Mesothelial cell of epicardium (in vitro differentiated cells): ENCODE measurements at places on chromosomes 11 and 22. TPM values are rescaled to one million over a fixed set of nuclear protein-coding genes. Genes with fewer than 3 reads are reported as not detected.

DNA sequence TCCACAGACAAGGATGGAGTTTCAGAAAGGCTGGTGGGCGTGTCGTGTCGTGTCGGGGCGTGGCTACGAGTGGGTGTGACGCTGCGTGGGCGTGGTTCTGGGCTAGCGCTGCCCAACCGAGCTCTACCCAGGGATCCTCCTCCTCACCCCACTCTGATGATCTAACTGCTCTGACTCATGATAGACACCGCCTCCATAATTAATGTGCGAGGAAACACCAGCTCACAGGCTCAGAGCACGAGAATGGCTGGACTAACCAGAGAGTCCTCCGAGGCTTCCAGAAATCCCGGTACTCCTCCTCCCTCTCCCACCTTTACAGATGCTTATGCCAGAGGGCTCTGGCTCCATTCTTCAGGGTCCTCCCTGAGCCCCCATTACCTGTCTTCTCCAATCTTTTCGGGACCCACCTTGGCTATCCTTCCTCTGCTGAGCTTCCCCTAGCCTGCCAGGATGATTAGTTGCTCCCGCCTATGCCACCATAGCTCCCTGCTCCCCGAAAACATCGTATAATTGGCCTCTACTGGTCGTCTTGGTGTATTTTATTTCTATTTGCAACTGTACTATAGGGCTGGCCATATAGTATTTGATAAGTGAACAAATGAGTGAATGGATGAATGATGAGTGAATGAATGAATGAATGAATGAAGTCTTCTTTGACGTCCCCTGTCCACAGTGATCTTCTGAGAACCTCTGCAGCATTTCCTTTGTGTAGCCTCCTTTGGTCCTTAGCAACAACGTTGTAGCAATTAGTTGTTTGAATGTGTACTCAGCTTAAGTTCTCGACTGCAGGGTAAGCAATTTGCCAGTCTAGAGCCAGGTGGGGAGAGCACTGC, 21.7 kb downstream of the TMPRSS13 start:
- peaks cover 7% of the 10 kb centered on the region for H3K36me3 ChIP-seq
- peaks cover 16% of the 10 kb centered on the region for H3K4me1 ChIP-seq
- H3K4me3 ChIP-seq: no peak overlapping the region

DNA sequence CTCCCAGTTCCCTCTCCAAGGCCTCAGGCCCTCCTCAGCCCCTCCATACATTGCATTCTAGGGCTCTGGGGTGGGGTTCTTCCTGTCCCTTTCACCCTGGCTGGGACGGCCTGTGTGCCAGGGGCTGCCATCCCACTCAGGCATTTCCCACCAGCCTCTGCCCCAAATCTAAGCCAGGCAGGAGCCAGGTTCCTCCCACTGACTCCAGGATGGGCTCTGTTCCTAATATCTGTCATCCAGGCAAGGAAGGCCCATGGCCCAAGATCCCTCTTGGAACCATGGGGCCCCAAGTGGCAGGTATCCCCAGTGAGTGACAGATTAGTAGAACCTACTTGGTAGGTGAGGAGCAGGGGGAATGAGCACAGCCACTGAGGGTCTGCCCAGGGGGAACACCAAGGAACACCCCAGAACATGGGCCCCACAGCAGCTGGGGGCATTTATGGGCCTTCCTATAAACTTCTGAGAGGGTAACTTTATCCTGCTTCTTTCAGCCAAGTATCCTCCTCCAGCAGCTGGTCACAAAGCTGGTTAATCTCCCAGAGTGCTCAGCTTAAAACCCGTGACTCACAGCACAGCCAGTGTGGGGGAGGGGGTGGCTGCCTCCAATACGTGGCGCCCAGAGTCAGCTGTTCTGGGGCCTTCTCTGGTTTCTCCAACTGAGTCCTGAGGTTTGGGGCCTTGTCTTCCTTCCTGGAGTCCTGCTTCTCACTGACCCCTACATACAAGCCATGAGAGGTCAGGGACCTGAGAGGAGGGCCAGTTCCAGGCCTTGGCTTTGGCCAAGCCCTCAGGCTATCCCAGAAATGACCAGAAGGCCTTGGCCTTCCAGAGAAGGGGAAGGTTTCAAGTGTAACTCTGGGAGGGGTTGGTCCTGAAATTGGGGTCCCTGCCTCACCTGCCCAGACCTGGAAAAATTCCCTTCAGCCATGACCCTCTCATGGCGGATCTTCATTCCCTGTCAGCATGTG, 19.9 kb upstream of the MYOD1 start:
- H3K4me3 ChIP-seq: no peak overlapping the region
- H3K4me1 ChIP-seq: no peaks in the 10 kb centered on the region
- H3K36me3 ChIP-seq: no peaks in the 10 kb centered on the region
- no peak overlapping the region for H3K27ac ChIP-seq
- H3K27me3 ChIP-seq: peaks cover 59% of the 10 kb centered on the region

GRCh38 chr22:32048069-32048468, 5.0 kb downstream of the SLC5A1 start:
- H3K36me3 ChIP-seq: no peaks in the 10 kb centered on the region
- no peak overlapping the region for H3K27ac ChIP-seq
- peaks cover 6% of the 10 kb centered on the region for H3K4me1 ChIP-seq
- no peak for DNase-seq

SPDYC gene
- not detected in 3 replicates for total RNA-seq

APOA4 gene
- total RNA-seq: not detected in 3 replicates

TSSC4 gene
- total RNA-seq: 79.3 to 84.7 TPM (median 82.2 TPM) in 3 replicates

GUCY1A2 gene
- total RNA-seq: 13.6 to 15.1 TPM (median 13.6 TPM) in 3 replicates

PATE2 gene
- total RNA-seq: 0.20 TPM in 2 of 3 replicates, not detected in the other

SNAP29 gene
- 15.0 to 18.9 TPM (median 15.1 TPM) in 3 replicates for total RNA-seq

DNA sequence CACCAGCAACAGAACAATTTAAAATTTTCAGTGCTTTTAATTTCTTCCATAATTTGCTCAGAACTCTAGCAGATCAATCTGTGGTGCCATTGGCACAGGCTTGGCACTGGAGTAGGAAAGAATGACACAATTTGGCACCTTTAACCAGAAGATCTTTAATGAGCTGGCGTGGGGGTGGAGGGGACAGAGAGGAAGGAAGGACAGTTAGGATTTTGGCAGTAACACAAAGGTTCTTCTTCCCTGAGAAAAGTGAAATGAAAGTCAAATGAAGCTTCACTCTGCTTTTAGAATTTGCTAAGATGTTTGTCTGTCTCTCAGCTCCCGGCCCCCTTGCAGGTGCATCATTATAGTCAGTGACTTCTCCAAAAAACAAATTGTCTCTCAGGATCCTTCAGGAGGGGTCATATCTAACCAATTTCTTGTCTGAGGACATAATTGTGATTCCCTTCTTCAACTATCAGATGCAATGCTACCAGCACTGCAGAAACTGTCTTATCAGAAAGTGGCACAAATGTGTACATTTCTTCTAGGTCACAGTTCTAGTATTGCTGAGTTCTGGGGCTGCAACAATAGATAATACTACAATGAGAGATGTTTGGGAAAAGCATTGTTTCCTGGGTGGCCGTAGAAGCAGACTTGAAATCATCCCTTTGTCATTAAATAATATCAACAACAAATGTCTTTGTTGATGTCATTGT, 66.8 kb downstream of the CSTPP1 start:
- peaks cover 3% of the 10 kb centered on the region for H3K36me3 ChIP-seq
- H3K4me1 ChIP-seq: peaks cover 13% of the 10 kb centered on the region
- no peak overlapping the region for H3K4me3 ChIP-seq
- no peak overlapping the region for H3K27ac ChIP-seq
- H3K27me3 ChIP-seq: no peaks in the 10 kb centered on the region

GRCh38 chr11:126319374-126319740, 15.5 kb downstream of the DCPS start:
- DNase-seq: no peak
- H3K4me1 ChIP-seq: peaks cover 22% of the 10 kb centered on the region
- H3K27me3 ChIP-seq: no peaks in the 10 kb centered on the region
- H3K4me3 ChIP-seq: no peak overlapping the region

DNA sequence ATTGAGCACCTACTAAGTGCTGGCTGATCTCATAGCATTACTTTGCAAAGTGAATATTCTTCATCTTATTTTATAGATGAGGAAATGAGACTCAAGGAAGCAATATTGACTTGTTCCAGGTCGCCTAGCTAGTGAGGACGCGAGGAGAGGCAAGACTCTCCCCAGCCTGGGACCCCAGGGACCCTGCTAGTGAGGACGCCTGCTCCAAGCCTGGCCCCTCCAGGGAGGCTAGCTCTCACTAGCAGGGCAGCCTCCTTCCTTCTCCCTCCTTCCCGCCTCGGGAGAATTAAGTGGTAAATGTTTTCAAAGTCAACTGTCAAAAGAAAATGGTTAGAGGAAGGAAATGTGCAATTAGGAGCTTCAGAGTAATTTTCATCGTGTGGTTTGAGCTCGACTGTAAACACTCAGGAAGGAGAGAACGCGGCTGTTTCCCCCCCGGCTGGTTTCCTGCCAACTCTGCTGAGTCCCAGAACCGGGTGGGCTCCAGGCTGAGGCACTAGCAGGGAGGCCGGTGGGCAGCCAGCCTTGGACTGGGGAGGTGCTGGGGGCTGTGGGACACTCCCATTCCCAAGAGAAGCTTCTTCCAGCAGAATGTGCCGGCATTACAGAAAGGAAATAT, 17.9 kb downstream of the MYEOV start:
- DNase-seq: no peak
- no peaks in the 10 kb centered on the region for H3K36me3 ChIP-seq
- H3K4me3 ChIP-seq: no peak overlapping the region
- H3K27me3 ChIP-seq: peaks cover 4% of the 10 kb centered on the region

DNA sequence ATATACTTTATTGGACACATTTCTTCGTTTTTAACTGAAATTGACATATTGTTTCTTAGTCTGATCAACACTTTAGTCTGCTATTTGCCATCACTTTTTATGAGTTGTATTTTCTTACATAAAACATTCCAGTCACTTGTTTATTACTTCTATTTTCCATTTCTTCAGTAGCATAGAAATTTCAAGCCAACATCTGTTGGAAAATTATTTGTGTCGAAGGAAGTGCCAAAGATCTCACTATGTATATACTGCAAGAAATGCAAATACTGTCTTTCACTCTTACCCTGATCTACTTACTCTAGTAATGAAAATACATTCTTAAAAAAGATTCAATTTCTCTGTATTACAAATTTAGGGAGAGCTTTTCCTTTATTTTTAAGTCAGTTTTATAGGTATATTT, 105.9 kb downstream of the SLC17A6 start:
- H3K27me3 ChIP-seq: no peaks in the 10 kb centered on the region
- H3K36me3 ChIP-seq: no peaks in the 10 kb centered on the region
- H3K4me1 ChIP-seq: no peaks in the 10 kb centered on the region
- H3K4me3 ChIP-seq: no peak overlapping the region
- DNase-seq: no peak

DGAT2 gene
- 1.3 TPM in 3 replicates for total RNA-seq

DNA sequence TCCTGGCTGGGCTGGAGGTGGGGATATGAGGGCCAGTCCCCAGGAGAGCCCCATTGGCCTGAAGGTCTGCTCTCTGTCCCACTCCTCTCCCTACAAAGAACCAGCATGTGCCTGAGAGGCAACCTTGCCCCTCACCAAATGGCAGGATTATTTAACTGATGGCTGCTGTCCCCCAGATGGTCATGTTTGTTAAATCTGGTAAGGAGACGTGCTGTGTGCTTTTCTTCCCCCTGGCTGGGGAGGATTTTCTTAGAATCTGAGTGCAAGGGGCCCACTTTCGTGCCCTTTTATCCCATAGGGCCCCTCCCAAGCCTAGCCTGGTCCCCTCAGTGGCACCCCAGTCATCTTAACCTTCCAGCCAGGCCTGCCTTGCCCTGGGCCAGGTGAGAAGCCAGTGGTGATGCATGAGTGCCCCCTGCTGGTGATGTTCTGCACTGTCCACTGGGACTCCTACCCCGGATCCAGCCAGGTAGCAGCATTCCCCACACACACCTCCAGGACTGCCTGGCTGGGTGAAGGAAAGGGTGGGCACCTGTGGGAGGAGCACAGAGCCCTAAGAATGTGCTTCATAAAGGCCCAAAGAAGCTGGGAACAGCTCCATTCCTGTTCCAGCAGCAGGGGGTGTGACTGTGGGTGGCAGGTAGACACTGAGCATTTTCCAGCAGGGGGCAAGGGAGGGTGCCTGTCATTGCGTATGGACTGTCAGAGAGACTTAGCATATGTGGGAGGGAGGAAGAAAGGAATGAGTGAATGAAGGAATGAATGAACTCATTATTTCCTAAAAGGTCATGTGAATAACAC, 28.9 kb downstream of the MFNG start:
- H3K27ac ChIP-seq: no peak overlapping the region
- DNase-seq: peak; percentile 91
- H3K36me3 ChIP-seq: no peaks in the 10 kb centered on the region
- no peak overlapping the region for H3K4me3 ChIP-seq
- peaks cover 46% of the 10 kb centered on the region for H3K27me3 ChIP-seq

DNA sequence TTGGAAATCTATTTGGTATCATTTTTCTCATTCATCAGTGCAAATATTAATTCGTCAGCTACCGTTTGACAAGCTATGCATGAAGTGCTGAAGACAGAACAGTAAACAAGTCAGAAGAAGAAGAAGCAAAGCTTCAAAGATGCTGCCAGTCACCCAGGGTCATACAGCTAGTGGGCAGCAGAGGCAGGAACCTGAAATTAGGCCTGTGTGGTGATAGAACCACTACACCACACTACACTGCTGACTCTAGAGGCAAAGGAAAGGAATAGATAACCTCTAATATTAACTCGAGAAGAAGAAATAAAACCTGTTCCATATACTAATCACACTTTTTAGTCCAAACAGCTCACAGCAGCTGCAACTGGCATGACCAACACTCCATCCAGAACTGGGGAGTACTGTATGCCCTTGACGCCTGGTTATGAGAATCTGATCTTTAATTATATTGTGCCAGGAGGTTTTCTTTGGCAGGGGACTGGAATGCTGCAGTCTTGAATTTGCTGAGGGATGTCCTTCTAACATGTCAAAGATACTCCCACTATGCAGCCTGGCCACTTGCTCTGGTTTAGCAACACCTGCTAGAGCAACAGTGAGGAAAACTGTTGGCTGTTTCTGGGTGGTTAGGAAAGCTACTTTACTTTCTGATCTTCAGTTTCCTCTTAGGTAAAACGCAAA, 73.0 kb downstream of the PAK1 start:
- DNase-seq: no peak
- H3K27ac ChIP-seq: no peak overlapping the region
- peaks cover 11% of the 10 kb centered on the region for H3K4me1 ChIP-seq

GRCh38 chr11:18780329-18780728, 11.3 kb downstream of the PTPN5 start:
- H3K36me3 ChIP-seq: no peaks in the 10 kb centered on the region
- no peak for DNase-seq
- H3K4me1 ChIP-seq: no peaks in the 10 kb centered on the region
- H3K27ac ChIP-seq: peak overlapping the region; percentile 14
- H3K4me3 ChIP-seq: no peak overlapping the region
- peaks cover 27% of the 10 kb centered on the region for H3K27me3 ChIP-seq

BARX2 gene
- total RNA-seq: 59.8 to 73.5 TPM (median 69.9 TPM) in 3 replicates

GRCh38 chr11:33721426-33721825, 14.8 kb downstream of the CD59 start:
- no peak overlapping the region for H3K27ac ChIP-seq
- no peak overlapping the region for H3K4me3 ChIP-seq
- no peak for DNase-seq

TRIM49 gene
- not detected in 3 replicates for total RNA-seq

OR51B4 gene
- total RNA-seq: 0.25 to 0.65 TPM (median 0.47 TPM) in 3 replicates

GRCh38 chr11:114016986-114017385, 42.1 kb downstream of the HTR3A start:
- no peak overlapping the region for H3K27ac ChIP-seq
- peaks cover 42% of the 10 kb centered on the region for H3K27me3 ChIP-seq
- no peaks in the 10 kb centered on the region for H3K36me3 ChIP-seq
- H3K4me3 ChIP-seq: no peak overlapping the region

- no peaks in the 10 kb centered on the region for H3K27me3 ChIP-seq
- H3K27ac ChIP-seq: no peak overlapping the region
- H3K4me3 ChIP-seq: no peak overlapping the region
- no peaks in the 10 kb centered on the region for H3K4me1 ChIP-seq
- no peak for DNase-seq
- peaks cover 30% of the 10 kb centered on the region for H3K36me3 ChIP-seq
Observed at GRCh38 chr11:134207538-134208239, 16.1 kb downstream of the NCAPD3 start.
